RWPE2 (cell line): ENCODE measurements at places on chromosomes 16 and 17.
A peak's percentile ranks its signal among the peaks of the same experiment; 100 is the strongest.

DNA sequence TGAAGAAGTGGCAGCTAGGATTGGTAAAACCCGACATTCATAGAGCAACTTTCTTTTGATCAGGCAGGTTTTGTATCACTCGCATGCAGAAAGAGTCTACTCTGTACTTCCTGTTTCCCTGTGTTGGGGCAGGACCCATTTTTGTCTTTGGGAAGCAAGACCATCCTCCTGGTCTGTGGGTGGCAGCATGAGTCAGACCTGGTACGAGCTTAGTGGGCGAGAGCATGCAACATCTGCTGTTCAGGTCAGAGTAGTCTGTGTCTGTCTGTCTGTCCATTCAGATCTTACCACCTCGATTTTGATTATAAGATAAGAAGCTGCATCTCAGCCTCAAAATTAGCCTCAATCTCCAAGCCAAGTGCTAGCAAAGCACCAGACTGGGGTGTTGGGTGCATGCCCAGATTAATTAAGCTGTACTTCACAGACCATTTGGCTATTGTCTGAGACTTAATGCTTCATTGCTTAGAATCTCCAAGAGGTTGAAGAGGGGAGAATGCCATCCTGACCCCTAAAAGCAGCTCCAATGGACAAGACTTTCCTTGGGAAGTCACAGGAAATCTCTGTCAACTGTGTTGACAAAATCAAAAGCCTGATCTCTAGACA, 110.9 kb downstream of the XYLT1 start:
- H3K27ac ChIP-seq, result no peak overlapping the region
- no peaks in the 10 kb centered on the region for H3K36me3 ChIP-seq
- peaks cover 18% of the 10 kb centered on the region for H3K4me1 ChIP-seq

- H3K27ac ChIP-seq, result no peak overlapping the region
- peaks cover 4% of the 10 kb centered on the region for H3K27me3 ChIP-seq
- no peaks in the 10 kb centered on the region; the same call in 1 of the 2 replicates for H3K36me3 ChIP-seq
Observed at GRCh38 chr17:39663688-39664580, 1.2 kb upstream of the TCAP start.

- no peak overlapping the region for H3K4me3 ChIP-seq
- H3K27me3 ChIP-seq, result no peaks in the 10 kb centered on the region
- H3K36me3 ChIP-seq, result no peaks in the 10 kb centered on the region
- DNase-seq, result no peak
Observed at GRCh38 chr16:24523569-24523968, 15.8 kb upstream of the RBBP6 start.

GRCh38 chr16:89026121-89026612, 49.2 kb upstream of the CBFA2T3 start:
- no peaks in the 10 kb centered on the region for H3K36me3 ChIP-seq
- no peak overlapping the region for H3K4me3 ChIP-seq
- peak; percentile 3 for DNase-seq

DNA sequence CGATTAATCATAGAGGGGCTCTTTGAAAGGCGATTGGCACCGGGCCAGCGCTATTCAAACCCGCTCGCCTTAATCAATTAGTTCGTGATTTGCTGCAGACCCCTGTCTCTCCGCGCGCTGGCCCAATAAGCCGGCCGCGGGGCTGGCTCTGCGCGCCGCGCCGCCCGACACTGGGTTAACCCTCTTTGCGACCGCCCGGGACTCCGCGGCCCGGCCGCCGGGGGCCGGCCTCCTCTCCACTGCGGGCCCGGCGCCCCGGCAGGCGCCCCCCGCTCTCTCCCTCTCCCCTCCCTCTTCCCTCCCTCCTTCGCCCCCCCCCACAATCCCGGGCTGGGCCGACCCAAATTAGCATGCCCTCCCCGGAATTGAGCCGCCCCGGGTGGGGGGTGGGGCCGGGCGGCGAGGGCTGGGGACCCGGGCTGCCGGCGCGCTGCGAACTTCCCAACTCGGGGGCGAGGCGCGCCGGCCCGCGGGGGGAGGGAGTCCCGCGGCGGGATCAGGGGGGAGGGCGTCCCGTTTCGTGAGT, 428 bp upstream of the SALL1 start:
- no peak overlapping the region for H3K27ac ChIP-seq
- no peak overlapping the region for H3K4me3 ChIP-seq
- H3K4me1 ChIP-seq, result no peaks in the 10 kb centered on the region
- DNase-seq, result no peak
- peaks cover 99% of the 10 kb centered on the region for H3K27me3 ChIP-seq
- H3K36me3 ChIP-seq, result no peaks in the 10 kb centered on the region

DNA sequence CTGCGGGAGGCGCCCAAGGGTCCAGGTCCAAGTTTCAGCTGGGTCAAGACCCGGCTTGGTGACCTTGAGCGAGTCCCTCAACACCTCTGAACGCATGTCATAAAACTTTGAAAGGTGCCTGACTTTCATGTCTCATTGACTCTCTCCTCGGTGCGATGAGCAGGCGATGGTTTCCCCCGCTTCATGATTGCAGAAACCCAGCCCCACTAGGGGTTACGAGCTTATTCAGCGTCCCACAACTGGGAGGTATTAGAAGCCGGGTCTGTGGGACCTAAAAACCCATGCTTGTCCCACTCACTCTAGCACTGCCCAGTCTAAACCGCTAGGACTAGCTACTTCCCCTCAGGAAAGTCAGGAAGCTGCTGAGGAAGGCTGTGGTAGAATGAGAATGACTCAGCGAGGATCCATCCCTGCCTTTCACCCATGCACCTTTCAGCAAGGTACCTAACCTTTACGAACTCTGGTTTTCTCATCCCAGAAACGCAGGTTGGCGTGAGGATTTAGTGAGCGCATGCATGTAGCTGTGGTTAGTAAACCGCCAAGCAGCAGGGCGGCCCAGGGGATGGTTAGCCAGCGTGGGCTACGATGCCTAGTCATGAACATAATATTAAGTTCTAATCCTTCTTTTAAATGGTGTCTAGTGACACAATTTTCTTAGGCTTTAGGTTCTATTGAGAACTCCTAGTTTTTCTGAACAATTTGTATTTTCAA, 26.2 kb upstream of the RFFL start:
- no peaks in the 10 kb centered on the region for H3K36me3 ChIP-seq
- DNase-seq, result no peak
- H3K4me3 ChIP-seq, result peak overlapping the region; percentile 94
